ENCODE measurements at places on chromosomes 2 and 18.

- DNase-seq = no peak
Measured at GRCh38 chr18:72868585-72869225, 918 bp upstream of the NETO1 start.

DNA sequence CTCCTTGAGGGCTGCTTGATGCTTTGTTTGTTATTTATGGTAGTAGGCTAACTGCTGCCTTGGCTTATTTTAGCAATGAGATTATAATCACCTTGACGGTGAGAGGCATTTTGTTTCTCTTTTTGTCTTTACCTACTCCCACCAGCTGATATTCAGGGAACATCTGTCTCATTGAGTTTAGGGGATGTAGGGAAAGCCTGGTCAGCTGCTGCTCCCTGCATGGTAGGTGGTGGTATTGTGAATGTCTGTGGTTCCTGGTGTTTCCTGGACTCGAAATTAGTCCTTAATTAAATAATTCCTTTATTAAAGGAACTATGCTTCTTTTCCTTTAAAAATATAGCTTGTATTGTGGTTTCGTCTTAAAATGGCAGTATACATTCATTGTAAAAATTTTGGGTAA, 77.8 kb downstream of the ADAM23 start:
- DNase-seq = no peak

GRCh38 chr2:158921599-158922408, 46.6 kb upstream of the TANC1 start:
- DNase-seq = no peak

GRCh38 chr18:48222118-48222517, 187.1 kb downstream of the ZBTB7C start:
- DNase-seq = no peak

- no peak for DNase-seq
Measured at GRCh38 chr2:124704071-124704925, 679.2 kb downstream of the CNTNAP5 start.

DNA sequence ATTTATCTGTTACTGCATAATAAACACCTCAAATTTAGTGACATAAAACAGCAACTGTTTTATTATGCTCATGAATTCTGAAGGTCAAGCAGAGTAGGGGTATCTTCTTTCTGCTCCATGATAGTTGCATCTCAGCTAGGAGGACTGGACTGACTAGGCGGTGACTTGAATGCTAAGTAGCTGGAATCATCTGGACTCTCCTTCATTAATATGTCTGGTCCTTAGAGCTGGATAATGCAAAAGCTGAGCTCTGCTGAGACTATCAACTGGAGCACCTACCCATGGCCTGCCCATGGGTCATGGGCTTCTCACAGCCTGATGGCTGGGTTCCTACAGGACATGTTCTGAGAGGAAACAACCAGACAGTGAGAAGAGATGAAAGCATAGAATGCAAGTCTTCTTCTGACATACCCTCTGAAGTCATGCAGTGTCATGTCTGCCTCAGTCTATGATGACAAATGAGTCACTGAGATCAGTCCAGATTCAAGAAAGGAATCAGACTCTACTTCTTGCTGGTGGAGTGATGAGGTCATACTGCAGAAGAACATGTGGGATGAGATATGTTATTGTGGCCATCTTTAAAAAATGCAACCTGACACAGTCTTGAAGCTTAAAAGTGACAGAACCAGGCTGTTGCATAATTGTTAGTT, 174.2 kb upstream of the OSR1 start:
- DNase-seq = no peak

- DNase-seq = no peak
Measured at GRCh38 chr2:232839411-232840079, 30.5 kb upstream of the SNORC start.

GRCh38 chr2:142041105-142041504, 89.7 kb downstream of the LRP1B start:
- no peak for DNase-seq

- DNase-seq = no peak
Measured at GRCh38 chr2:237993701-237994100, 26.9 kb downstream of the UBE2F start.

GRCh38 chr2:39451954-39452353, 14.9 kb upstream of the MAP4K3 start:
- no peak for DNase-seq

DNA sequence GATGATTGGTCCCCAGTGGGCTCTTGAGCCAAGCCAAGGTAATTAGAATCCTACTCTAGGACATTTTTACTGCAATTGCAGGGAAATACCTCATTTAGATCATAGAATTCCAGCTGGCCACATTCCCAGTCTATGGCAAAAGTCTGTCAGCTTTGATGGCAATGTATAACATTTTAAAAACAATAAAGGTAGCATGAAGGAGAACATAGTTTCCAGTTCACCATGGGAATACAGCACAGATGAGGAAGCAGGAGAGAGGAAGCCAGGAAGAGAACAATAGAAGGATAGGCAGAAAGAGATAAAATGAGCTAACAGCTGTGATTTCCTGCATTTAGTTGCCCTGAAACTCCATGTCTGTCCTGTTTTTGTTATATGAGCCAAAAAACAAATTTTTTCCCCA, 897.3 kb upstream of the DDX18 start:
- DNase-seq = no peak

GRCh38 chr2:142997231-142997630, 119.8 kb downstream of the KYNU start:
- no peak for DNase-seq

GRCh38 chr2:205643391-205643885, 38.9 kb upstream of the NRP2 start:
- DNase-seq = no peak

GRCh38 chr18:50312296-50313030, 25.0 kb upstream of the CXXC1 start:
- no peak for DNase-seq

DNA sequence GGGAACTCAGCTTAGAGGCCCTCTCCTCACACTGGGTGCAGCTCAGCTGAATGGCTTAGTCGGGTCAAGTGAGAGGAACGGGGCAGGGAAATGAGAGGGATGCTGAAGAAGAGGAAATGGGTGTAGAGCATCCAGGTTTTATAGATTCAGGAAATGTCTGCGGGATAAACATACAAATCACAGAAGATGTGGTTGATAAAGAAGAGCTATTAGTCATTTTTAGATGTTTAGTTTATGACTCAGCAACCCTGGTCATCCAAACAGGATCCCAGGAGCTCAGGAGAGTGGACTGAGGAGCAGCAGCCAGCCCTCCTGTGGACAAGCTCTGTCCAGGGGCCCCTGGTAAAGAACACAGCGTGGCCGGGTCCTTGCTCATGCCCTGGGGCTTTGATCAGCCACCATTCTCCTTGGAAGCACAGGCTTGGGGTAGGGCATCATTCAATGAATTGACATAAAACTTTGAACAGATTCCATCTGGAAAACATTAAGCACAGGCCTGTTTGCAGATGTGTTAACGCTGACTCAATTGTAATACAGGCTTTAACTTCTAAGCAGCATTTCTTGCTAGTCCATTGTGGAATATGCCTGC, 83.0 kb downstream of the NPAS2 start:
- no peak for DNase-seq

DNA sequence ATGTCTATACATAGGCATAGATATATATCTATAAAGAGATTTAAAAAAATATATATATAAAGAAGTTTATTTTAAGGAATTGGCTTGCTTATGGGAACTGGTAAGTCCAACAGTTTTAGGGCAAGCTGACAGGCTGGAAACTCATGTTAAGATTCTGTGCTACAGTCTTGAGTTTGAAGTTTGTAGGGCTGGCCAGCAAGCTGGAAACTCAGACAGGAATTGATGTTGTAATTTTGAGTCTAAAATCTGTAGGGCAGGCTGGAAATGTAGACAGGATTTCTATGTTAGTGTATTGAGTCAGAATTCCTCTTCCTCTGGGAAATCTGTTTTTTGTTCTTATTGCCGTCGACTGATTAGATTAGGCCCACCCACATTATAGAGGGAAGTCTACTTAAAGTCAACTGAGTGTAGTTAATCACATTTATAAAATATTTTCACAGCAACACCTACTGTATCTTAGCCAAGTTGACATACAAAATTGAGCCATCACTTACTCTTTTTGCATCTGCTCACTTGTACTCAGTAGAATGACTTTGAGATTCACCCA, 60.8 kb downstream of the PHLPP1 start:
- DNase-seq = no peak

DNA sequence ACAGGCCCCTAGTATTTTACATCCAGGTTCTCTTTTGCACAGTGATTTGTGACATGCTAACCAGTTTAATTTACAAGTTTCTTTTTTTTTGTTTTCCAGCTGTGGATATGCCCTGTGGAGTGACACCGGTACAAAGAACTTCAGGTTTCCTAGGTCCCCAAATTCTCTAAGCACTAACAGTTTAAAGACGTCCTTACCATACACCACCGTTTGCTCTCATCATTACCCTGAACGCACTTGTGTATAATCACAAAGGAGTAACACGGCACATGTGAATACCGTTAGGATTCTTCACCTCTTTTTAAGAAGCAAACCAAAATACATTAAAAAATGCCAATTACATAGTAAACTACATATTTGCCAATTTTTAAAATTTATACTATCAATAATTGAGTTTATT, 853 bp downstream of the LANCL1 start:
- DNase-seq = no peak

- DNase-seq = no peak
Measured at GRCh38 chr18:69580107-69580506, 179.4 kb downstream of the DOK6 start.

DNA sequence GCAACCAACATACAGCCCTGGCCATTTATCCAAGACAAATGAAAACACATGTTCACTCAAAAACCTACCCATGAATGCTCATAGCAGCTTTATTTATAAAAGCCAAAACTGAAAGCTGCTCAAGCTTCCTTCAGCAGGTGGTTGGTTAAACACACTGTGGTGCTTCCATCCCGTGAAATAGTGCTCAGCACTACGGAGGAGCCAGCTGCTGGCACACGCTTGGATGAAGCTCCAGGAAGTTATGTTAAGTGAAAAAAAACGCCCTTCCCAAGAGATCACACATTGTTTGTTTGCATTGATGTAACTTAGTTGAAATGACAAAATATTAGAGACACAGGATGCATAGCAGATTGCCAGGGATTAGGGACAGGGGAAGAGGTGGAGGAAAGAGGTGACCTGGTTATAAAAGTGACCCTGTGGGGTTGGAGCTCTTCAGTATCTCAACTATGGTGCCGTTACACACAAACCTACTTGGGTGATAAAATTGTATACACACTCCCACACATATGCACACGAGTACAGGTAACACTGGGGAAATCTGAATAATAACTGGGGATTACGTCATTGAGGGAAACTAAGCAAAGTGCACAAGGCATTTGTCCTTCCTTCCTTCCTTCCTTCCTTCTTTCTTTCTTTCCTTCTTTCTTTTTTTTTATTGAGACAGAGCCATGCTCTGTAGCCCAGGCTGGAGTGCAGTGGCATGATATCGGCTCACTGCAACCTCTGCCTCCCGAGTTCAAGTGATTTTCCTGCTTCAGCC, 6.2 kb upstream of the ALPG start:
- DNase-seq = no peak

- no peak for DNase-seq
Measured at GRCh38 chr2:225137971-225138370, 95.7 kb upstream of the DOCK10 start.

GRCh38 chr2:191478799-191479679, 198.9 kb upstream of the NABP1 start:
- DNase-seq = no peak

DNA sequence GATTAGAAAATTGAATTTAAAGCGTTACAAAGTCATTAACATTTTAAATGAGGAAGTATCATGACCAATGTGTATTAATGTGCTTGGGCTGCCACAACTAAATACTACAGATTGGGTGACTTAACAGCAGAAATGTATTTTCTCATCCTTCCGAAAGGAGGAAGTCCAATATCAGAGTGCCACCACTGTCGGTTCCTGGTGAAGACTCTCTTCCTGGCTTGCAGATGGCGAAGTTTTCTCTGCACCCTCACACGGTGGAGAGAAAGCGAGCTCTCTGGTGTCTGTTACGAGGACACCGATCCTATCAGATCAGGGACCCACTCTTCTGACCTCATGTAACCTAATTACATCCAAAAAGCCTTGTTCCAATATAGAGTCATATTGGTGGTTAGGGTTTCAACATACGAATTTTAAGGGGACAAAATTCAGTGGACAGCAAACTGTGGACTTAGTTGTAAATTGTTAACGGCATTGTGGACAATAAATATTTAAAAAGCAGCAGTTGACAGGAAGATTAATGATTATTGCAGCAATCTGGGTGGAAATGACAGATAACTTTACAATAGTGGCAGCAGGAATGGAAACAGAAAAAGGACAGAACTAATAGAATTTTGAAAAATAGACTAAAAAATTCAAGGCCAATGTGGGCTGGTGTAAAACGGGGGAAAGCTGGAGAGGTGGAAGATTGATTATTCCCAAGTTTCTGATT, 35.1 kb upstream of the CYRIA start:
- no peak for DNase-seq

GRCh38 chr2:144738749-144739148, 218.8 kb upstream of the ZEB2 start:
- no peak for DNase-seq

DNA sequence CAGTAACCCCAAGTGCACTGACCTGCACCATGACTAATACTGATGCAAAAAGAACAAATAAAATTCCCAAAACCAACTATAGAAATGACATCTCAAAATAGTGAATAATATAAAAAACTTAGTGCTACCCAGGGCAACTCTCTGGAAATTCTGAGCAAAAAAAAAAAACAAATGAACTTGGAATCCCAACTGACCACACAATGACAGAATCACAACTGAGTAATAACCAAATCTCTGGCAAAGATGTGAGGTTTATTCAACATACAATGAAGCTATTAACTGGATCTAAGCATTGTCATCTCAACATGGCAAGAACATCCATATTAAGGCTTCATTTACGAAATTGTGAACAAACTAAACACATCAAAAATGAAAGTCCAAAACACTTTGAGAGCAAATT, 22.7 kb downstream of the EXOC6B start:
- DNase-seq = no peak

- no peak for DNase-seq
Measured at GRCh38 chr2:226578879-226579278, 220.7 kb downstream of the IRS1 start.

- no peak for DNase-seq
Measured at GRCh38 chr2:16115291-16115690, 174.9 kb downstream of the MYCN start.

- no peak for DNase-seq
Measured at GRCh38 chr2:191748528-191749180, 70.7 kb downstream of the NABP1 start.

- no peak for DNase-seq
Measured at GRCh38 chr2:31888550-31888949, 122.3 kb downstream of the MEMO1 start.

GRCh38 chr2:220695397-220696279, 876.5 kb downstream of the EPHA4 start:
- no peak for DNase-seq

All from activated CD4-positive, CD25-positive, alpha-beta regulatory T cell (primary cell).